ENCODE measurements at places on chromosomes 16 and 17.

GRCh38 chr16:30927789-30928378, 4.5 kb downstream of the FBXL19 start:
- DNase-seq: peak; percentile 94

DNA sequence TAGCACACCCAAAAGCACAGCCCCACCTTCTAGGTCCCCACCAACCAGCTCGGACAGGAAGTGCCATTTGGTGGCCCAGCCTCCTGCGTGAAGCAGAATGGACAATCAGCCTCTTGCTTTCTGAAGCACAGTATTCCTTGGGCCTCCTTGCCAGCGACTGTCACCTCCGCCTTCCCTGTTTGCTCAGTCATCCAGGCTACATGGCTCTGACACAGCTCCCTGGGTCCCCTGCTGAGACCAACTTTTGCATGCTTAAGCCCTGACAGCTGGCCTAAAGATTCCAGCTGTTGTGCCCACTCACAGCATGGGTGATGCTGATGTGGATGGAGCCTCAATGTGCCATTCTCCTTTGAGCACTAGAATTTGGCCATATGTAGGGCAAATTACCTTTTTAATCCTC, 4.5 kb upstream of the CACNG5 start:
- DNase-seq: no peak

GRCh38 chr17:5788266-5788900, 204.1 kb upstream of the NLRP1 start:
- DNase-seq: no peak

- DNase-seq: no peak
Measured at GRCh38 chr17:61130330-61130729, 269.3 kb upstream of the TBX2 start.

- DNase-seq: no peak
Measured at GRCh38 chr17:82267575-82268379, 5.7 kb downstream of the CSNK1D start.

DNA sequence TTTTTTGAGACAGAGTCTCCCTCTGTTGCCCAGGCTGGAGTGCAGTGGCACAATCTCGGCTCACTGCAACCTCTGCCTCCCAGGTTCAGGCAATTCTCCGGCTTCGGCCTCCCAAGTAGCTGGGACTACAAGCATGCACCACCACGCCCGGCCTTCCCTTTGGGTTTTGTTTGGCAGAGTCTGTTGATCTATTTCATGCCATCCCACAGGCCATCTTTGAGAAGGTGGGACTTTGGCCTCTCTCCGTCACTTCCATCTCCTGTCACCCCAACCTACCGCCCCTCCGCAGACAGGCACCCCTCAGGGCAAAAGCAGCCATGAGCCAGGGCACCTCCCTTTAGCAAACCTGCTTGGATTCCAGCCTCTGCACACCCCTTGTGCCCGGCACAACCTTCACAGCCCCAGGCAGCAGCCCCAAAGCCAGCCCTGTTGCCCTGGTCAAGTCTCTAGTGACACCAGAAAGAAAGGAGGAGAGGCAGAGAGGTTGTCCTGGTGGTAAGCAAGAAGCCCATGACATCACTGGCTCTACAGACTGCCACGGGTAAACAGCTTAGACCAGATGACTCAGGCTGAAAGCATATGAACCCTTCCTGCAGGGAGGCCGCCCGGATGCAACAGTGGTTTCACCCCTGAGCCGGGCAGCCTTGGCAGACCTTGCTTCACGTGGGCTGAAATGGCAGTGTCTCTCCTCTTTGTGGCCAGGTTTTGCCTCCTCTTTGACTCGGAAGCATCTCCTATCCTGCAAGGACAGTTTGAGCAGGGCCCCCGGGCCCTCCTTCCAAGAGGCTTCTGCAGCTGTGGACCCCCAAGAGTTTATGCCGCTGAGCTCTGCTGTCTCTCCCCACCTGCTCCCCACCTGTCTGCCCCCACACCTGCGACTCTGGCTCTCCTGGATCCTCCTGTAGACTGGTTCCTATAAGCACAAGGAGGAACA, 8.1 kb upstream of the TIMP2 start:
- DNase-seq: no peak

- no peak for DNase-seq
Measured at GRCh38 chr16:3175157-3176093, 12.6 kb upstream of the OR1F1 start.

DNA sequence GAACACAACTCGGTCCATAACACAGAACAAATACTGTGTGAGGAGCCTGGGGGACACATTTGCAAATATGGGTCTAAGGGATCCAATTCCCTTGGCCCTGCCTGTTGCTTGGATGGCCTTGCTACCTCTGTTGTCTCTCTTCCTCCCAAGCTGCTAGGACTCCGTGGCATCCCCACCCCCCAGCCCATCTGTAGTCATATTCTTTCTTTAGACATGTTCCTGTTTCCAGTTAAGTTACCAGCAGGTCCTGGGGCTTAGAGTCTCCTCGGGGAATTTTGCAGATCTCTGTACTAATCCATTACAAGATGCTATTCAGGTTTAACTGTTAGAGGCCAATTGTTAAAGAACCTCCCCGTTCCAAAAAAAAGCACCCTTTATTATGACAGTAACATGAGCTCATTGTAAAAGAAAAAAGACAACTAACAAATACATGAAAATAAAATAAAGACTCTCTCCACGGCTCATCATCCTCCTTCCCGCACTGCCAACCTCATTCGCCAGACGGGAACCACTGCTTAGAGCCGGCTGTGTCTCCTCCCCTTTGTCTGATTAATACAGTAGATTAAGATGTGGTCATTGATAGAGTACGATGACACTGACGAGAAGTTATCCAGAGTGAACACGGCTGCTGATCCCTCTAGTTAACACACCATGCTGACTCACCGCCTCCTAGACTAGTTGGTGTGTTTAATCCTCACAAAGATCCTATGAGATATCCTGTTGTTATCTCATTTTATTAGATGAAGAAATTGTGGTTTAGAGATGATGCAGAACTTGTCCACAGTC, 22.2 kb downstream of the HS3ST4 start:
- DNase-seq: peak; percentile 58

DNA sequence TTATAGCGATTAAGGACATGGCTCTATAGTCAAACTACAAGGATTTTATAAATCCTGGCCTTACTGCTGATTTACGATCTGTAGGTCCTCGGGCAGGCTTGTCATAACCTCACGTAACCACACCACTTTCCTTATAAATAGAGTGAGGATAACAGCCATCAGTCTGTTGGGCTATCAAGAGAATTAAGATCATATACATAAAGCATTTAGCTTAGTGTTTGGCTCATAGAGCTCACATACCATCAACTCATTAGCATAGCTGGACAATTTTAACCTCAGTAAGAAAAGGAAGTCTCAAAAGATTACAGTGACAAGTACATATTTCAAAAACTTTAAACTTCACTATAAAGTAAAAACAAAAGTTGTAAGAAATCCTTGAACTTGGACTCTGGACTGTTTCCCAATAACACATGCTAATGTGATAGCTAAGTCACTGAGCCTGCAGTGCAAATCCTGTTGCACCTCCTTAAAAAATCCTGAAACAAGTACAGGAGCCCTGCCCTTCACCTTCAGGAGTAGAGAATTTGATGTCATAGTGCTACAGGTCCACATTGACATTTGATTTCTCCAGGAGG, 20.8 kb upstream of the CLEC3A start:
- no peak for DNase-seq

DNA sequence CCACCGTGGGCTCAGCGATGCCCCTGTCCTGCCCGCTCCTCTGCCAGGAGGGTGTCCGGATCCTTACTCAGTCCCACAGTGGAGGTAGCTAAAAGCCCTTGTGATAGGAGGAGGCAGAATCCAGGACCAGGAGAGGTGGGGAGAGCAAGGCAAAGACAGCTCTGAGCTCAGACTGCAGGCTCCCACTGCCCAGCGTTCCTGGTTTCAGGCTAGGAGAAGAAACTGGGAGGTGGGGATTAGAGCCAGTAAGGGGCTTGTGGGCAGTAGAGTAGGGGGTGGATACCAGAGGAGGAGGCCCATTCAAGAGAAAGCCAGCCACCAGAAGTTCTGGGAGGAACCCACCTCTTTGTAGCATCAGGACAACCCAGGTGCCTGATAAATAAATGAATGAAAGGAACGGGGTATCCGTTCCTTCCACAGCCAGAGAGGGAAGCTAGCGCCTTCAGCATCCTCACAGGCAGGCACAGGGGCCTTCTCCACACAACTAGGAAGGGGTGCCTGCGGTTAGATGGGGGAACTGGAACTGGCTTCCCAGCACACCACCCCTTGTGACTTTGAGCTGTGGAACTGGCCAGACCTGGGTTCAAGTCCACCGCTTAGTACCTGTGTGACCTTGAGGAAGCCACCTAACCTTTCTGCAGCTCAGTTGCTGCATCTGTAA, 2.3 kb downstream of the IL21R start:
- DNase-seq: no peak

DNA sequence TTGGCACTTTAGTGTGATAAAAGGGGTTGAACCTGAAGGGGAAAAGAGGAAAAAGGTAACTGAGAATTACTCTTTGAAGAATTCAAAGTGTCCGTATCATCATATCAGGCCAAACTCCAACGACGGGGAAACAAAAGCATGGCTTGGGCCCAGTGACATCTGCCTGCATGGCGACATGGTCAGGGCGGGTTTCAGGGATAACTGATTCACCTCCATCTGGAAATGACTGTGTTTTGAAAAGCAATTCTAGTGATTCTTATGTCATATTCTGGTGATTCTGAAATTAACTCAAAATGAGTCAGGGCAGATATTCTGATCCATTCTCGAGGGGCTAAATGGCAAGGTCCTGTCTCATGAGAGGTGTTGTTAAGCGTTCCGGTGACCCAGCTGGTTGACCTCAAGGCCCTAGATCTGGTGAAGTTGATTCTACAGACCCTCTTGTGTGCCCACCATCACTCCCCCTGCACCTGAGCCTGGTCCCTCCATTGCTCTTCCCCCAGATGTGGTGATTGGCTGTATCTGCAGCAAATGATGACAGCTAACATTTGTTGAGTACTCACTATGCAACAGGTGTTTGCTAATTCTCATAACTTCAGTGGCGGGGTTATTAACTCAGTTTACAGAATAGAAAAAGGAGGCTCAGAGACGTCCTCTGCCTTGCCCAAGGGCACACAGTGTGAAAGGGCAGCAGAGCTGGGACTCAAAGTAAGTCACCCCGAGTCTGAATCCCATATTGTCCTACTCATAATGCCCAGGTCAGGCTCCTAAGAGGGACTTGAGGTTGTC, 251.8 kb downstream of the MAF start:
- no peak for DNase-seq

DNA sequence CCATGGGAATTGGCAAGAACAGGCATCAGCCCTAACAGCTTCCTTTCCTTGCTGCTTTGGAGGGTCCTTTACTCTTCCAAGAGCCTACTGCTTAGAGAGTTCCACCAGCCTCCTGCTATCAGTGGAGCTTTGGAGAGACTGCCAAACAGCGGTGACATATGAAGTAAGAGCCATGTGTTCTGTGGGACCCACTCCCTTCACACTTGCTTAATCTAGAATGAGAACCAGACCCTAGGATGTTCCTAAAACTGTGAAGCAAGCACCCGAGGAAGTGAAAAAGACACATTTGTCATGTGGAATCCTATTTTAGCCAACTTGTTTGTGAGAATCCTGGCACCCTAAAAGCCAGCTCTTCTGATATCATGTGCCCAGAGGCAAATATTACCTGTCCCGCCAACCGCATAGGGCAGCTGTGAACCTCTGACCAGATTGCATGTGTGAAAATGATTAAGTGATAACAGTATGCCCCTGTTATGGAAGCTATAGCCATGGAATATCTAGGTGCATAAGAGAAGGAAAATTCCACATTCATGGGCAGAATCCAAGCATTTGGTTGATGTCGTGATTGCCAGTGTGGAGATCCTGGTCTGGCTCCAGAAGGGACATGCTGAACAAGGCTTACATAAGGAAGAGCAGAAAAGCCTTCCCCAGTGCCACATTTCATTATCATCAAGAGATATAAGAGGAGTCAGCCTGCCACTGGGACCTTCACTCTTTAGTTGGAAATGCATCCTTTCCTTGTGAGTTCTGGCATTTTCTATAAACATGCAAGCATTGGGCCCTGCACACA, 18.7 kb downstream of the RCVRN start:
- DNase-seq: no peak

GRCh38 chr17:14719942-14720341, 419.1 kb downstream of the HS3ST3B1 start:
- no peak for DNase-seq

DNA sequence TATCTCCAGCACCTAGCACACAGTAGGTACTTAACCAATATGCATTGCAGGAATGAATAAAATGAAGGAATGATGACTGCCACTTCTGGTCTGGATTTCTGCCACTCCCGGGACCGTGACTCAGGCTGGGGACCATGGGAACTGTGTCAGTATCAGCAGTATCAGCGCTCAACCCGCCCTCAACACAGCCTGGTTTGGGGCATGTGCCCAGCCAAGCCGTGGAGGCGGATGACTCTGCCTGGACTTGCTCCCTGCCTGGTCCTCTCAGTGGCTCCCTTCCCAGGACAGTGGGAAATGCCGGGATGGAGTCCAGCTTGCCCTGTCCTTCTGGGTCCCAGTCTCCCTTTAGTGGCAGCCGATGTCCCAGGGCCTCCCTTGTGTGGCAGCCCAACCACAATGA, 55.1 kb downstream of the SRCIN1 start:
- DNase-seq: no peak

GRCh38 chr17:81808778-81809555, 5.0 kb downstream of the GCGR start:
- no peak for DNase-seq

DNA sequence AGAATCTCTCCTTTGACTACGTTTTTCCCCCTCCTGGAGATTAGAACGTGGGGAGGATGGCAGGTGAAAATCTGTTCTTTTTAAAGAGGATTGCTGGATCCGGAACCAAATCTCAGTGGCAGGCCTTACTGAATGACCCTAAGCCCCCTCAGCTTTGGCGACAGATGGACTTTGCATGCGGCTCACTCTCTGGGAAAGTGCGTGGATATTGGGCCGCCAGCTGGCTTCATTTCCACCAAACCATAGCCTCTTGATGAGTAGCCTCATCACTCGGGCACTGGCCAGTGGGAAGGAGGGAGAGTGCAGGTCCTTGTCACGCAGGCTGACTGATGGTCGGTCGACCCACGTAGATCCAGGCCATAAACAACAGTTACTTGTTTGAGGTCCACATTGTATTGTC, 31.3 kb upstream of the CCDC182 start:
- DNase-seq: no peak

DNA sequence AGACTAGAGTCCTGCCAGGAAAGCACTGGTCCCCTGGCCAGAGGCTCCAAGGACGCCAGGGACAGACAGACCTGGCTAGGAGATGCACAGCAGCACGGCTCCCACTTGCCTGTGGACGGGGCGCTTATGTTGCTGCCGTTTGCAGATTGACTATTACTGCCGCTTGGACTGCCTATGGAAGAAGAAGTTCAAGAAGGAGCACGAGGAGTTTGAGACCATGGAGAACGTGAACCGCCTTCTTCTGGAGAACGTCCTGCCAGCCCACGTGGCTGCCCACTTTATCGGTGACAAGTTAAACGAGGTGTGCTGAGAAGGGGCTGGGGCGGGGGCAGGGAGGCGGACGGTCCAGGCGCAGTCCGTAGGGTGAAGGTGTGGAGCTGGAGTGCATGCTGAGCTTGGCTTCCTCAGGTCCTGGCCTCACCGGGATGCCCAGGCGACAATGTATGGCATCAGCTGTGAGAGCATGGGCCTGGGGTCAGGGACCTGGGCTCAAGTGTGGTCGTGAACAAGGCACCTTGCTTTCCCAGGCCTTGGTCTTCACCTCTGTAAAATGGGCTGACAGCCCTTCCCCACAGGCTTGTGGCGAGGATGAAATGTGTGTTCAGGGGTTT, 45.6 kb downstream of the ADCY7 start:
- no peak for DNase-seq

Data from D721Med (cell line).